ENCODE measurements at places on chromosomes 16 and 17.

- no peak for DNase-seq
Measured at GRCh38 chr17:65219124-65219523, 82.0 kb downstream of the RGS9 start.

DNA sequence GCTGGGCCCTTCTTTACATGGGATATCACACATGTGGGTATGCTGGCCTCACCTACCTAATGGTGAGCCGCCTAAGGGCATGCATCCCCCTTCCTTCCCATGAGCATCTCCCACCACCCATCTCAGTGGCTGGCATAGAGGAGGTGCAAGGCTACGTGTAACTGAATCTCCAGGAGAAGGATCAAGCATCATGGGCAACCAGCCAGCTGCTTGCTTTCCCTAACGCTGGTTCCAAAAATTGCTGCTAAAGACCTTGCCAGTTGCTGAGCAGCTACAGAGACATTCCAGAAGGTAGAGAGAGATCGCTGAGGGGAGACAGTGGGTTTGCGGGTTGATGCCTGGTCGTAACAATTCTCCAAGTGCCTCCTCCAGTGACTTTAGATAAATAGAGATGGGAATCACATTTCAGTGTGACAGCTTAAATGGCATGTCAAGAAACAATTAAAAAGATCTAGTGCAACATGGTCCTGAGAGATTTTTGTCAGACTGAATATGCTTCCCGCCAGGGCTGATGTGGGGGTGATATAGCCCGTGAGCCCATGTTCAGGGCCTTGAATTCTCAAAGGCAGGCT, 378.4 kb upstream of the CDH5 start:
- no peak for DNase-seq

DNA sequence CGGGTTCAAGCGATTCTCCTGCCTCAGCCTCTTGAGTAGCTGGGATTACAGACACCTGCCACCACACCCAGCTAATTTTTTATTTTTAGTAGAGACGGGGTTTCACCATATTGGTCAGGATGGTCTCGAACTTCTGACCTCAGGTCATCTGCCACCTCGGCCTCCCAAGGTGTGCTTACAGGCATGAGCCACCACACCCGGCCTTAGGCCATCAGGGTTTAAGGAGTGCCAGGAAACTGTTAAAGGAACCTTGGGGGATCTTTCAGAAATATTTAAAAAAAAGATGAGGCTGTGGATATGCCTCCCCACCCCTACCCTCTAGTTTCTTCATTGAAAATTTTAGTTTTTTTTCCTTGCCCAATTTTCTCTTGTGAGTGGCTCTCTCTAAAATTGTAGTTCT, 31.4 kb upstream of the UBE2G1 start:
- DNase-seq = no peak

GRCh38 chr16:12837291-12837690, 33.6 kb upstream of the CPPED1 start:
- no peak for DNase-seq

DNA sequence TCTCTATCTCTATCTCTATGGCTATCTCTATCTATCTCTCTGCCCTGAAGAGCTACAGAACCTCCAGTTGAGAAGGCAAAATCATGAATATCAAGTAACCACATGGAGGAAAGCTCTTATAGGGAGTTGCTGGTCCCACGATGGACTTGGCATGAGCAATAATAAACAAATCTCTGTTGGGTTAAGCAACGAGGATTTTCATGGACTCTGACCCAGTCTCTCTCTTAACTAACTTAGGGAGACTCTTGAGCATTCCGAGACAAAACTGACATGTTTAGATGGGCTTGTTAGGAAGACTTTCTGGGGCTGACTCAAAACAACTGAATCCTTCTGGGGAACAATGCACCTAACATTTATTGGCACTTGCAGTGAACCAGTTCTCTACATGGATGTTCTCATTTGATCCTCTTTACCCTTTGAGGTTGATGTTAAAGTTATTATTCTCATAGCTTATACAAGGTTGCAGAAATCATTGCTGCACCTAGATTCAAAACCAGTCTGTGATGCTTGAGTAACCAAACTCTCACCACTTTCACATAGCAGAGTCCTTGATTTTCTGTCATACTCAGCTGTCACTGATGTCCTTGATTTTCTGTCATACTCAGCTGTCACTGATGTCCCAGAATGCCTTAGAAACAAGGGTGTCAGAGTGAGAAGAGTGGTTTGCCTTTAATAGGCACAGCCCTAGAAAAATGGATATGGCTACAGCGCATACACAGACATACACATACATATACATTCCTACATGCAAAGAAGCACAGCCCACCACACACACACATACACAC, 354.6 kb upstream of the MAF start:
- DNase-seq = no peak

DNA sequence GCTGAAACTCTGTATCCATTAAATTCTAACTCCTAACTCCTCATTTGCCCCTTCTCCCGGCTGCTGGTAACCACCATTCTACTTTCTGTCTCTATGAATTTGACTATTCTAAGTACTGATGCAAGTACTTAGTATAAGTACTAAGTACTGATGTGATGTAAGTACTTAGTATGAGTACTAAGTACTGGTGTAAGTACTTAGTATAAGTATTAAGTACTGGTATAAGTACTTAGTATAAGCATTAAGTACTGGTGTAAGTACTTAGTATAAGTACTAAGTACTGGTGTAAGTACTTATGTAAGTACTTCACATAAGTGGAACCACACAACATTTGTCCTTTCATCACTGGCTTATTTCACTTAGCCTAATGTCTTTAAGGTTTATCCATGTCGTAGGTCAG, 32.3 kb upstream of the PRKCA start:
- DNase-seq = no peak

DNA sequence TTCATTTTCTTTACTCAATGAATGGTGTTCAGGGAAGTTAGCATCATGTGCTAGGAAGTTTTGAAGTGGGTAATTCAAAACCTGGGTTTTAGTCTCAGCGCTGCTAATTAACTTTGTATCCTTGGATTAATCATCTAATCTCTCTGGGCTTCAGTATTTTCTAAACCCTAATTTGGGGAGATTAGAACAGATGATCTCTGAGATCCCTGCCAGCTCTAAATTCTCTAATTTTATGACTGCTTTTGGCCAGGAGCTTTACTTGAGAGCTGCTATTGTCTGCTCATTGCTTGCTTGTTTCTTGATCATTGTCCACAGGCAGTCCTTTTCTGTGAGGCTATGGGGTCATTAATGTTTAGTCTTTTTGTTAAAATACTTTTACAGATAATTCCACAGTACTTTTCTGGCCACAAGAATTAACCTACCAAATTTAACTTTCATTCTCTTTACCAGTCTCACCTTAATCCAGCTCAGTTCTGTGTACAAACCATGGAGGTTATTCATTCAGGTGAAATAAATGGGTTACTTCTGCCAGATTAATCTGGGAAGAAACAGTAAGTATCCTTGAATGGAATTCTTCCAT, 28.4 kb upstream of the VWA3A start:
- DNase-seq = no peak

GRCh38 chr16:23357761-23358290, 55.7 kb downstream of the SCNN1B start:
- no peak for DNase-seq

GRCh38 chr17:28346746-28347246, 10.5 kb downstream of the POLDIP2 start:
- DNase-seq = no peak

Measured in stimulated activated CD4-positive, alpha-beta T cell treated with anti-CD3 and anti-CD28 coated beads, Interleukin-4, amount 100 ng/mL, for 48 hours (primary cell).